Activated CD8-positive, alpha-beta memory T cell treated with anti-CD3 and anti-CD28 coated beads for 24 hours (primary cell): ENCODE measurements at places on chromosomes 5 and 9.

GRCh38 chr5:139688751-139689372, 40.7 kb downstream of the CXXC5 start:
- DNase-seq = no peak

GRCh38 chr5:173089581-173089980, 33.4 kb downstream of the CREBRF start:
- DNase-seq = no peak

GRCh38 chr9:119559056-119559455, 189.8 kb upstream of the BRINP1 start:
- DNase-seq = no peak

DNA sequence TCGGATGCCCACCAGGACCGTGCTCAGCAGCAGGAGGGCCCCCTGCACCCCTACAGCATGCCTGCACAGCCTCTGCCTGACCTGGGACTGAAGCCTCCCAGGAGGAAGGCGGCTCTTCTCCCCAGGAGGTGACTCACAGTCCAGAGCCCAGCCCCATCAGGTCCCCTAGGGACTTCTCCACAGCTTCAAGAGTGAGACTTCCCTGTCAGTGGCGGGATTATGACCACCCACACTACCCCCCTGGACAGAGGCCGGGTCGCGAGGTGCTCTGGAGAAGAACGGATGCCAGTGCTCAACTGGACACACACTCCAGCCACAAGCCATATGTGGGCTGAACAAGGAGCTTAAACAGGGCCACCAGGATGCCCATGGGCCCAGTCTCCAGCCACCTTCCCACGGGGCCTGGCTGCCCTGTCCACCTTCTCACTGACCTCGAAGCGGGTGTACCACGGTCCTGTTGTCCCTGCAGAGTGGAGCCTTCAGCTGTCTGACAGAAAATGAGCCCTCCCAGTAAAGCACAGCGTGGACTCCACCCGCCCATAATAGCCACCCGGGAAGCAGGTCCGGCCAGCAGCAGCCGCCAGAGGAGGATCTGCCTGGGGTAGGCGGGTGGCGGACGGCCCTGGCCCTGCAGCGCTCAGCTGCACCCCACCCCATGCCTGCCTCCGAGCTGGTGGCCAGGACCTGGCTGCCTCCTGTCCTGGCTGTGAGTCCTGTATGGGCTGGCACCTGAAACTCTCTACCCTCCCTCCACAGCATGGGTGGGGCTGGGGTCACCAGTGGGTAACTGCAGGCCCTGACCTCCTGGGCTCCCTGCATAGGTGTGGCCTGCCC, 54.7 kb downstream of the SEMA4D start:
- no peak for DNase-seq

GRCh38 chr9:101130054-101130453, 101.5 kb downstream of the PLPPR1 start:
- DNase-seq = no peak

DNA sequence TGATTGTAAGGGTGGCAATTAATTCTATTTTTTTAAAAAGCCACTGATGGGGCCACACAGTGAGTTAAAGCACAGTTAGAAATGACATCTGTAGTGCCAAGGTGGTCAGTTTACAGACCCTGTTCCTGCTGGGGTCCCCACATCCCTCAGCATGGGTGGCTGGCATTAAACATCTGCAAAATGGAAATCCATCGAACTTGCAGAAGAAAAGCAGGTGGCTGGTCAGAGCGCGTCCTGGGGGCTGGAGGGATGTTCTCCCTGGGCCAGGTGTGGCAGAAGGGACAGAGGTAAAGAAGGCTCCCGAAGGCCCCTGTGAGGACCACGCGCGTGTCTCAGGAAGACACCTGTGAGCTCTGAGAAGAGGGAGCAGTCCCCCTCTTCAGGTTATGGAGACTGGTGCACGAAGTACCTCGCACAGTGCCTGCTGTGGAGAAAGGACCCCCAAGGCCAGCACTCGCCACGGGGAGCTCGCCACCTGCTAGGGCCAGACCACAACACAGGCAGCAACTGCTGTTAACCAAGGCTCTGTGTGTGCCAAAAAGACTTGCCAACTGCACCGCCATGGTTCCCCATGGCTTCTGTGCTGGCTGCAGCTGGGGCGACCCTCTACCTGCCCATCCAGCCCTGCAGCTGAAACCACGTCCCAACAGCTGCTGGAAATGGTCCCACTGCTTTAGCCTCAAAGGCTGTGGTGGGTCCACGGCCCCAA, 65.2 kb downstream of the RASGEF1C start:
- DNase-seq = no peak

- no peak for DNase-seq
Measured at GRCh38 chr9:70425192-70425591, 10.7 kb upstream of the KLF9 start.

DNA sequence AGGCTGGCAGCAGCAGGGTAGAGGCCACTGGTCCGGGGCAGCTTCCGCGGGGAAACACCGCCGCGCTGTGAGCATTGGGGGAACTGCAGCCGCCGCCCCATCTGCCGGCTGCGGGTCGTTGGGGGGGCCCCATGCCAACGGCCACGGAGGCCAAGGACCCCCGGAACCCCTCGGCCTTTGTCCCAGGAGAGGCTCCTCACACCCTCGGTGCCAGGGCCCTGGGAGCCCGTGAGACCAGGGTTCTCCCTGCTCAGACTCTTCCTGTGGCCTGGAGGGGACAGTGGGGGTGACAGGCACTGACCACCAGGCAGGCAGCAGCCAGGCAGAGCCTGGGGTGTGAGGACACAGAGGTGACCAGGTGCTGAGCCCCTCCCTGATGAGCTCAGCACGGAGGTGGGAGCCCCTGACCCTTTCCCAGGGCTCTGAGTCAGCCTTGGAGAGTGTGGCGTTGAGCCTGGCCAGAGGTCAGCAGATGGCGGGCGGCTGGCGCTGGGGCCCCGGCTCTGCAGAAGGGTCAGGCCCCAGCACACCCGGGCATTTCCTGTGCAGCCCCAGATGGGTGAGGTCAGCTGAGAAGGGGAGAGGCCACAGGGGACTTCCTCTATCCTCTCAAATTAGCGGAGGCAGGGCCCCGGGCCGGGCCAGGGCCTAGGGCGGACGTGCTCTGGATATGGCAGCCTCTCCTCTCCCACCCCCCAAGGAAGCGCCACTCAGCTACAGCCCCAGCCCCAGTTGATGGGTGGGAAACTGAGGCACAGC, 17.9 kb upstream of the EGFL7 start:
- DNase-seq = peak; percentile 89

DNA sequence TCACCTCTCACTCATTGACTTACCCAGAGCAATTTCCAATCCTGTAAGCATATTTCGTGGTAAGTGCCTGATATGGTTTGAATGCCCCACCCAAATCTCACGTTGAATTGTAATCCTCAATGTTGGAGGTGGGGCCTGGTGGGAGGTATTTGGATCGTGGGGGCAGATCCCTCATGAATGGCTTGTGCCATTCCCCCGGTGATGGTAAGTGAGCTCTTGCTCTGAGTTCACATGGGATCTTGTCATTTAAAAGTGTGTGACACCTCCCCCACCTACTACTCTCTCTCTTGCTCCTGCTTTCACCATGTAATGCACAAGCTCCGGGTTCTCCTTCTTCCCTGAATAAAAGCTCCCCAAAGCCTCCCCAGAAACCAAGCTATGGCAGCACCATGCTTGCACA, 1165.5 kb downstream of the CDH12 start:
- DNase-seq = no peak

DNA sequence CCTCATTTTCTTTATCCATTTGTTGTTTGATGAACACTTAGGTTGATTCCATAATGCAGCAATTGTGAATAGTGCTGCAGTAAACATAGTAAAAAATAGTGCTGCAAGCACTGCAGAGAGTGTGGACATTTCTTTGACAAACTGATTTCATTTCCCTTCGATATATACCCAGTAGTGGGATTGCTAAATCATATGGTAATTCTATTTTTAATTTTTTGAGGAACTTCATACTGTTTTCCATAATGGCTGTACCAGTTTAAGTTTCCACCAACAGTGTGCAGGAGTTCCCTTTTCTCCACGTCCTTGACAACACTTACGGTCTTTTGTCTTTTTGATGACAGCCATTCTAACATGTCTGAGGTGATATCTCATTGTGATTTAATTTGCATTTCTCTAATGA, 138.2 kb upstream of the PLPPR1 start:
- no peak for DNase-seq

DNA sequence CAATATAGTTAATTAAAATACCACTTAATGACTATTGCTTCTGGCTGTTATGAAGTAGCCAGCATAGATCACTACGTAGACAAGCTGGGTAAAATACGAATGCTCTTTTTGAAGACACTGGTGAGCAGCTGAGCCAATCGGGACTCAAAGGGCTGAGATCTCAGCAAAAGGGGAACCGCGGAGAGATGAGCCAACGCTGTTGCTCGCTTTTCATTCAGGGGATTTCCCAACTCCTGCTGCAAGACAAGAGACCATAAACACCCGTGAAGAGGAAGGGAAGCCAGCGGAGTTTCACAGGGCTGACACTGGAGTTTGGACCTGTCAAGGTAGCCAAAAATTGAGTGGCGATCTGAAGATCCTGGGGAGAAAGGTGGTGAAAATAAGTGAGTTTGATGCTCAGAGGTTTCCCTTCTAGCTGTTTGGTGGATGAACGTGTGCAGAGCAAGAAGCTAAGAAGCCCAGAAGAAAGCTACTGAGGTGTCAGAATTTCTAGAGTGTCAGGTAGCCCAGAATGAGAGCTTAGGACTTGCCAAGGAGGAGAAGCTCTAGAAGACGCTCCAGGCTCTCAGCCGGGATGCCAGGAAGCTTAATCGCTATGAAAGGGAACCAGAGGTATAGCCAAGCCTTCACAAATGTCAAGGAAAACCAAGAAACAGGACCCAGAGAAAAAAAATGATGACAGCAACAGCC, 79.6 kb upstream of the RNU6ATAC start:
- DNase-seq = peak; percentile 60

DNA sequence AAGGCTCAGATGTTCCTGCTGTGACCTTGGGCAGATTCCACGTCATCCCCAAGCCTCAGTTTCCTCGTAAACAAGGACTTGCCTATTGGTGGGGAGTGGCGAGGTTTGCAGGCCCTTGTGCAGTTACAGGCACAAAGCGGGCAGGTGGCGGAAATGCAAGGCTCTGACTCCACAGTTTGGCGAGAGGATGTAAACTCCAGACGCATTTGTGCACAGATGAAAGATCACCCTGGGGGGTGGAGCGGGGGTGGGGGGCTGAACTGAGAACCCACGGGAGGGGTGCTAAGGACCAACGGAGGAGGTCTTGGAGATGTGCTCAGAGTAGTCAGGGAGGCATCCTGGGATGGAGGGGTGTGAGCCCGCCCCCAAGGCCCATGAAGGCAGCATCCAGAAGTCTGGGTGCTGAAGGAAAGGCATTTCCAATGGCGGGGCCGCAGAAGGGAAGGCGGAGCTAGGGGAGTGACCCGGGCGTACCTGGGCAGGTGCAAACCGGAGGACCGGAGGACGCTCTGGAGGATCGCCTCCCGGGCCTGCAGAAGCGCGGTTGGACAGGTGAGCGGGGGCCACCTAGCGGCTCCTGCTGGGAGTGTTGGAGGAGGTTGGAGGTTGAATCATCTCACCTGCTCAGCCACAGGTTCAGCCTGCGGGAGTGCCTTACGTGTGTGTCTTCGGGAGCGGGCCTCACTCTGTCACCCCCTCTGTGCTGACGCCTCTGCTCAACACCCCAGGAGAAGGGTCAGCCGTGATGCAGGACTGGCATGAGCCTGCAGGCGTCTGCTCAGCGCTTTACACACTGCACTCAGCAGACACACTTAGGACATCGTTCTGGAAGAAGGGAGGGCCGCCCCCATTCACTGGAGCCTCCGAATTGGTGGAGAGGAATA, 1.9 kb upstream of the FIBCD1 start:
- DNase-seq = peak; percentile 89

- DNase-seq = no peak
Measured at GRCh38 chr5:134521841-134522240, 3.6 kb upstream of the JADE2 start.

DNA sequence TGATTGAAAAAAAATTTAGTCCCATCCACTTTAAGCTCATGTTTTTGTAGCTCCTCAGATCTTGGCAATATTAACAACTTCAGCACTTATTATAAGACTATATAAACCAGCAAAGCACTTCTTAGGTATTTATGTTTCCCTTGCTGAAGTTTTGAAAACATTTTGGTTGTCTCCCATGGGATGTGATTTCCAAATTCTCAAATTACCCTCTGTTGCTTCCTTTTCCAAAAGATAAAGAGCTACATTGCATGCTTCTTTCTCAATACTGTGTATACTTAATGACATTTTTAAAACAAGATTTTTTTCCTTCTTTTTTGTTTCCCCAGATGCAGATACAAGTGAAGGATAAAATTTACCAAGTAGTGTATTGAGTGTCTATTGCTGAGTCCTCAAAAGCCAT, 567.1 kb downstream of the CSNK1G3 start:
- no peak for DNase-seq

- no peak for DNase-seq
Measured at GRCh38 chr5:3912790-3913189, 317.2 kb downstream of the IRX1 start.

- no peak for DNase-seq
Measured at GRCh38 chr5:67401172-67401571, 204.6 kb upstream of the CD180 start.

GRCh38 chr9:35636135-35636876, 14.4 kb downstream of the SIT1 start:
- no peak for DNase-seq

DNA sequence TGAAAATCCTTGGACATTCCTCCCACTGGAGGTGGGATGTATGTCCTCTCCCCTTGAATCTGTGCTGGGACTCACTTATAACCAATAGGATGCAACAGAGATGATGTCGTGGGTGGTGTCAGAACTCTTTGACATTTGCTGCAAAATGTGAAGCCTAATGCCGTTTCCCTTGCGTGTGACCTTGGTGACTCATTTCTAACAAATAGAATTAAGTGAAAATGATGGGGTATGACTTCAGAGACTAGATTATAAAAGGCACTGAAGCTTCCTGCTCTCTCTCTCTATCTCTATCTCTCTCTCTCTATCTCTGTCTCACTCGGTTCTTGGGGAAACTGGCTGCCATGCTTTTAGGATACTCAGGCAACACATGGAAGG, 126.1 kb upstream of the STC2 start:
- no peak for DNase-seq

DNA sequence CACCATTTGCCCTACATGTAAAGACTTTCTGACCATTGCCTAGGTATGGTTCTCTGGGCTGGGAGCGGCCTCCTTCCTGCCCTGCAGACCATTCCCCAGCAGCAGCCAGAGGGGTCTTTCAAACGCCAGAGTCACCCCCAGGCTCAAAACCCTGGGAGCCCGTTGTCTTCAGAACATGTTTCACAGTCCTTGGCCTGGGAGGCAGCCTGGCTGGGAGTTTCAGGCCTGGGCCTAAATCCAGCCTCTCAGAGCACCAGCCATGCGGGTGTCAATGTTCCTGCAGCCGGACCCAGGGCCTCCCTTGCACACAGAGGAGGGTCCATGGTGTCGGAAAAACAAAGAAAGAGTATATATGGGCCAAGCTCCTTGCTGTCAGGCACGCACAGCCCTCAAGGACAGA, 145.2 kb upstream of the FOXD4L5 start:
- DNase-seq = no peak

GRCh38 chr9:136233411-136233810, 12.2 kb downstream of the QSOX2 start:
- DNase-seq = no peak

GRCh38 chr9:19989213-19989612, 200.4 kb upstream of the SLC24A2 start:
- DNase-seq = no peak
